ENCODE measurements at places on chromosomes 16 and 17. TPM values are rescaled to one million over a fixed set of nuclear protein-coding genes. Genes with fewer than 3 reads are reported as not detected.

MGAT5B gene
- total RNA-seq: 0.50 TPM

ITGAD gene
- not detected for total RNA-seq

ATP2A1 gene
- total RNA-seq: 0.15 TPM

PITPNM3 gene
- 0.67 TPM for total RNA-seq

POLG2 gene
- 6.7 TPM for total RNA-seq

PRSS33 gene
- total RNA-seq: not detected

CEP295NL gene
- total RNA-seq: 0.30 TPM

CFAP119 gene
- 6.2 TPM for total RNA-seq

VPS9D1 gene
- 9.6 TPM for total RNA-seq

CDRT15 gene
- total RNA-seq: not detected

SPNS3 gene
- total RNA-seq: not detected

TBC1D3E gene
- not detected for total RNA-seq

KRTAP1-5 gene
- 0.59 TPM for total RNA-seq

WSCD1 gene
- 4.5 TPM for total RNA-seq

TMEM208 gene
- 61.5 TPM for total RNA-seq

CLEC18A gene
- total RNA-seq: not detected

QPRT gene
- total RNA-seq: 49.1 TPM

C1QBP gene
- total RNA-seq: 295 TPM

CLDN9 gene
- not detected for total RNA-seq

WIPI1 gene
- total RNA-seq: 92.6 TPM

KRTAP2-3 gene
- not detected for total RNA-seq

TP53TG3 gene
- not detected for total RNA-seq

OR1G1 gene
- not detected for total RNA-seq

SEPTIN1 gene
- total RNA-seq: 0.15 TPM

KRT39 gene
- not detected for total RNA-seq

CCL5 gene
- not detected for total RNA-seq

SPATA22 gene
- total RNA-seq: not detected

GAS7 gene
- total RNA-seq: 1.0 TPM

HNF1B gene
- not detected for total RNA-seq
